ENCODE measurements at places on chromosomes 2 and 18.

GRCh38 chr2:48483916-48484315, 46.0 kb upstream of the STON1 start:
- no peak for DNase-seq
- H3K27me3 ChIP-seq: no peaks in the 10 kb centered on the region
- H3K36me3 ChIP-seq: peaks cover 48% of the 10 kb centered on the region
- H3K27ac ChIP-seq: no peak overlapping the region
- no peak overlapping the region for H3K4me3 ChIP-seq
- no peaks in the 10 kb centered on the region for H3K4me1 ChIP-seq

DNA sequence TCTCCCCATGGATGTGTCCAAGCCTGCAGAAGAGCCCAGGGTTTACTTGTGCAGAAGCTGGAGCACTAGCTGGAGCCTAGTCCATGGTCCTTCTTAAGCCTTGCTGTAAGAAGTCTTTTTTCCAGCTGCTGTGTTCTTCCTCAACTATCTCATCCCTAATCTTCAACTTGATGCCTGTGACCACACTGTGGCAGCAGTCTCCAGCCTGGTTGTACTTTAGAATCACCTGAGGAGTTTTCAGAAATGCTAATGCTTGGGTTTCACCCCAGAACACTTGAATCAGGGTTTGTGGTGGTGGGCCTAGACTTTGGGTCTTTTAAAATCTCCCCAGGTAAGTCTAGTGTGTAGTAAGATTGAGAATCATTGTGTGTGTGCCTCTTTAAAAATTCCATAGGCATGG, 173.6 kb downstream of the ADCYAP1 start:
- H3K4me3 ChIP-seq: no peak overlapping the region
- H3K27ac ChIP-seq: no peak overlapping the region
- H3K27me3 ChIP-seq: no peaks in the 10 kb centered on the region
- H3K36me3 ChIP-seq: no peaks in the 10 kb centered on the region
- DNase-seq: no peak

DNA sequence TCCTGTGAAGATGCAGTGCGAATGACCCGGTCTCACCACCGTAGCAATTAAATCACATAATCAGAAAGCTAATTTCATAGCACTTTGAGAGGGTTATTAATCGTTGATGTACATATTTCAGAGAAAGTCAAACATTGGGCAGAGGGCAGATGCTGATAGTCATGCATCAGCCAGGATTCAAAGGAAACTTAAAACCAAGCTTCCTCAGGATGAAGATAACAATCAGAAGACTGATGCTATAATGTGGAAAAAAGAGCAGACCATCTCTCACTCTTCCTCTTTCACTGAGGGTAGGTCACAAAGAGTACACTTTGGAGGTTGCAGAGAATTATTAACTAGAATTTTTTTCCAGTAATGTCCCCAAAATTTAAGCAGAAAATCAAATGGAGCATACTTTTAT, 1027.7 kb upstream of the ZEB2 start:
- no peaks in the 10 kb centered on the region for H3K27me3 ChIP-seq
- H3K4me1 ChIP-seq: no peaks in the 10 kb centered on the region
- H3K4me3 ChIP-seq: no peak overlapping the region
- no peak for DNase-seq
- no peaks in the 10 kb centered on the region for H3K36me3 ChIP-seq
- no peak overlapping the region for H3K27ac ChIP-seq

DNA sequence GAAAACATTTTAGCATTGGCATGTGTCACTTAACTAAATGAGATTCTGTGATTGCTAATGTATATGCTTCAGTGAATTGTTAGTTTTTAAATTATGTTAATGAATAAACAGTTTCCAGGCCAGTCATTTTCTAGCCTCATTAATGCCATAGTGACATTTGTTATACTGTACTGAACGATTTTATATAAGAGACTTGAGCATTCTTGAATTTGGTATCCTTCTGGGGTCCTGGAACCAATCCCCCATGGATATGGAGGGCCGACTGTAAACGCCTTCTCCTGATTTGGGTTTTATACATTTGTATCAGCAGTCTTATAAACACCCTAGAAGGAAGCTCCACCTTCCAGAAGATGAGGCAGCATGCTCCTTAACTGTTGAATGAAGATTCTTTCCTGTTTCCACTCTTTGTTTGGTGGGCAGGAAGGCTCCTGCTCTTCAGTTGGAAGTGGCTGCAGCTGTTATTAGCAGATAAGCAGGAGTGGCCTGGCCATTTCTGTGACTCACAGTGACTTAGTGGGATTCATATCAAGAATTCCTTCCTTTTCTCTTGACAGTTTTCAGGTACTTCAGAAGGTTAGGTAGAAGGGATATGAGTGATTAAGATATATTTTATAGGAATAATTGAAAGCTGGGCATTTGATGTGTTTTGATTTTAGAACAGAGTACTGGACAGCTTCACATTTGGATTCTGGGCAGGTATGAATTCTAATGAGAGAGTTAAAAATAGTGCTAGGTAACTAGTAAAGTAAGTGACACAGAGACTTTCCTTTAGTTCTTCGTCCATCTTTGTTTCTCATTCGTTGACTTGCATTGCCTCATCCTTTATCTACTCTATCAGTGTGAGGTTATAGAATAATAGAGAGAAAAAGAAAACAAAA, 124.9 kb downstream of the PLCL1 start:
- no peak for DNase-seq
- no peak overlapping the region for H3K4me3 ChIP-seq
- no peaks in the 10 kb centered on the region for H3K36me3 ChIP-seq
- H3K27me3 ChIP-seq: no peaks in the 10 kb centered on the region
- peaks cover 20% of the 10 kb centered on the region for H3K4me1 ChIP-seq

All from tibial nerve (tissue), 4 donors.